ENCODE measurements at places on chromosomes 12 and 14. TPM values are rescaled to one million over a fixed set of nuclear protein-coding genes. Genes with fewer than 3 reads are reported as not detected.

- no peaks in the 10 kb centered on the region for H3K27me3 ChIP-seq
- DNase-seq: no peak
- H3K4me1 ChIP-seq: peaks cover 15% of the 10 kb centered on the region
- H3K4me3 ChIP-seq: no peak overlapping the region
- H3K27ac ChIP-seq: no peak overlapping the region
Measured at GRCh38 chr12:82745063-82745674, 58.5 kb downstream of the TMTC2 start.

- no peaks in the 10 kb centered on the region for H3K36me3 ChIP-seq
- no peak overlapping the region for H3K27ac ChIP-seq
- H3K4me1 ChIP-seq: no peaks in the 10 kb centered on the region
Measured at GRCh38 chr12:54859502-54859901, 5.2 kb downstream of the MUCL1 start.

- H3K27ac ChIP-seq: no peak overlapping the region
- no peak for DNase-seq
- no peak overlapping the region for H3K4me3 ChIP-seq
- H3K36me3 ChIP-seq: no peaks in the 10 kb centered on the region
- no peaks in the 10 kb centered on the region for H3K4me1 ChIP-seq
- no peaks in the 10 kb centered on the region for H3K27me3 ChIP-seq
Measured at GRCh38 chr12:40768125-40768864, 76.1 kb downstream of the CNTN1 start.

Gene L3HYPDH
- 103 TPM for total RNA-seq

Gene BLTP3B
- 21.9 TPM for total RNA-seq

Gene GCH1
- 22.1 TPM for total RNA-seq

Data from vagina (tissue), 2 donors.